ENCODE measurements at places on chromosomes 2 and 18.
A peak's percentile ranks its signal among the peaks of the same experiment; 100 is the strongest.

DNA sequence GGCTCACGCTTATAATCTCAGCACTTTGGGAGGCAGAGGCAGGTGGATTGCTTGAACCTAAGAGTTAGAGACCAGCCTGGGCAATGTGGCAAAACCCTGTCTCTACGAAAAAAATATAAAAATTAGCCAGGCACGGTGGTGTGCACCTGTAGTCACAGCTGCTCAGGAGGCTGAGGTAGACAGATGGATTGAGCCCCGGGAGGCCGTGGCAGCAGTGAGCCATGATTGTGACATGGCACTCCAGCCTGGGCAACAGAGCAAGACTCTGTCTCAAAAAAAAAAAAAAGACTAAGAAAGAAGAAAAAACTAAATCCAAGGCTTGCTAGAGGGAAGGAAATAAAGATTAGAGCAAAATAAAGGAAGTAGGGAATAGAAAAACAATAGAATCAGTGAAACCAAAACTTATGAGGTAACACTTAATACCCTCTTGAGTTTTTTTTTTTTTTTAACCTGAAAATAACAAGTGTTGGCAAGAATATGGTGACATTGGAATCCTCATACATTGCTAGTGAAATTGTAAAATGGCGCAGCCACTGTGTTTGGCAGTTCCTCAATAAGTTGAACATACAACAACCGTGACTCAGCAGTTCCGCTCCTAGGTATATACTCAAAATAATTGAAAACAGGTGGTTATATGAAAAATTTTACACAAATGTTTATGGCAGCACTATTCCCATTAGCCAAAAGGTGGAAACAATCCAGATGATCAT, 85.2 kb downstream of the EML4 start:
- DNase-seq: no peak

GRCh38 chr2:149331023-149331400, 625 bp downstream of the LYPD6 start:
- no peak for DNase-seq

- DNase-seq: no peak
Observed at GRCh38 chr2:11657646-11658045, 12.3 kb downstream of the NTSR2 start.

DNA sequence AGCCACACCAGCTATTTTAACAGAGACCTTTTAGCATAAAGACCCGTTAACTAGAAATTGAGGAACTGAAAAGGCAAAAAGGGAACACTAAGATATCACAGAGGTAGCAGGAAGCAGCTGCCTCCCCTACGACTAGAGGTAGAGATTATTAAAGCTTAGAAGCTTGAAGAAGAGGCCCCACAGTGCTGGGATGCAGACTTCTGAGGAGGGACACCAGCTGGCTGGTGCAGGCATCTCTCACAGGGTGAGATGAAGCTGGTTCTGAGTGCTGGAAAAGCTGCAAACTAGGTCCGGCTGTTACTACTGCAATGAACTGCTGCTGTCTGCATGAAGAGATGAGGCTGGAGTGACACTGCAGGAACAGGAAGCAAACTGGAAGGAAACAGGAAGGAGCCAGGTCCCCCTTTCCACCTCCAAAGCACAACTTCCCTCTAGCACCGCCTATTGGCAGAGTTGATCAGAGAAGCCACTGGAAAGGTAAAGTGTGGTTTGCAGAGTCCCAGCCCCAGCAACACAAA, 61.2 kb upstream of the MRPS9 start:
- peak; percentile 17 for DNase-seq

- no peak for DNase-seq
Observed at GRCh38 chr18:52007105-52007504, 332.9 kb upstream of the DCC start.

- no peak for DNase-seq
Observed at GRCh38 chr2:53173091-53173490, 594.5 kb upstream of the CHAC2 start.

GRCh38 chr2:62293490-62294271, 97.8 kb downstream of the B3GNT2 start:
- DNase-seq: no peak

GRCh38 chr2:10382354-10383061, 65.6 kb downstream of the ODC1 start:
- no peak for DNase-seq

DNA sequence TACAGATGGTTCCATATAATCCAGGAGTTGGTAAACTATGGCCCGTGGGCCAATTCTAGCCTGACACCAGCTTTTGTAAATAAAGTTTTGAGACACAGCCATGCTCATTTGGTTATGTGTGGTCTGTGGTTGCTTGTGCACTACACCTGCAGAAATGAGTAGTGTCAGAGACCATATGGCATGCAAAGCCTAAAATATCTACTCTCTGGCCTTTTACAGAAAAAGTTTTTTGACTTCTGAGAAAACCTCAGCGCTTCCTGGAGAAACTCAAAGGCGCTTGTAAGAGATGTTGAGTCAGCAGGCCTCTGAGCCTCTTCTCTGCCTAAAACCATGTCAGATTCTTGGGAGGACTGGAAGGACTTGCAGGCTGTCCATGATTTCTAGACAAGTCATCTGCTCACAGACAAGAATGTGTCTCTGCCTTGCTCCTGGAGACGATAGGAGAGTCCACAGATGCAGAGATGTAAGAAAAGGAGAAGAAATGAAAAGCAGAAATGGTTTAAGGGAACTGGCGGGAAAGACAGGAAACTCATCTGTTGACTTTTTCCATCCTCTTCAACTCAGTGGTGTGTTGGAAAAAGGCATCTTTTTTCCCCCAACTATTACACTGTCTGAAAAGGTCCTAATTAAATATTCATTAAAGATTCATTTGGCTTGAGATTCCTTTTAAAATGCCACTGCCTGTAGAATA, 5.2 kb downstream of the TTC39C start:
- DNase-seq: peak; percentile 62

DNA sequence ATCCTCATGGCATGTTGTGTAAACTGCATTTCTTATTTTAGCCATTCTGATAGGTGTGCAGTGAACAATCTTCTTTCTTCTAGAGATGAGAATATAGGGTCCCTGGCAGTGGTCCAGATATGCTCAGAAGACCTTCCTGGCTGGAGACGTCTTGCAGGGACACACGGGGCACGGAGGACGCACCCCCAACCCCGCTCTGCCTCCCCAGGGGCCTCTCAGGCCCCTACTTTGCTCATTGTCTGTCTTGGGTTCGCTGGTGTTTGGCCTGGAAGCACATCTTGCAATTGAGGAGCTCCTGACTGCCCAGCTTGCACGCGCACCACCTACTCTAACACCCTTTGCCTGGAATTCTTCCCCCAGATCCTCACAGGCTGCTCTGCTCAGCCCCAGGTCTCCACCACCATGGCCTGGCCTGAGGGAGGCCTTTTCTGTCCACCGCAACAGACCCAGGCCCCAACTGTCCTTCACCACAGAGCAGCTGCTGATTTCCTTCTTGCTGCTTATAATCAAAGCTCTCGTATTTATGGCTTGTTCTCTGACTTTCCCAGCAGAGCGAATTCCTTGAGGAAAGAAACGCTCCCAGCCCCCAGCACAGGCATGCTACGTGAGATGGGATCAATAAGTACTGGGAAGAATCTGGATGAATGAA, 295.9 kb upstream of the HDAC4 start:
- no peak for DNase-seq

DNA sequence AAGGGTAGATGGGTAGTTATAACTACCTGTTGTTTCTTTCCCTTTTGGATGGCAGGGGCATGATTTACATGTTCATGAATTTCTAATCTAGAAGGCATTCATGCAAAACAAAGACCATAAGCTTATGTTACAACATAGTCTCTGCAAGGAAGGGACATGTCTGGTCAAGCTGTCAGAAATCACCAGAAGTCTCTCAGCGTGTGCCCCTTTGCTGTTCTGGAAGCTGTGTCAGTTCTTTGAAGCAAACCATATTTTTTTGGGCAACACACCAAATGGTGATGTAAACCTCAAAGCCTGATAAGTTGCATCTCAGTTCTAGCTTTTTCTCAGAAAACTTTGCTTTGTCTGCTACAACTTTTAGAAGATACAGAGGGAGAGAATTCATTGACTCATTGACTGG, 173.5 kb upstream of the CTAGE1 start:
- DNase-seq: no peak

GRCh38 chr2:71528131-71528591, 74.8 kb downstream of the DYSF start:
- DNase-seq: no peak

- DNase-seq: no peak
Observed at GRCh38 chr2:27184115-27184514, 27.7 kb upstream of the ATRAID start.

GRCh38 chr2:3248754-3249475, 128.7 kb downstream of the EIPR1 start:
- DNase-seq: no peak

GRCh38 chr2:187644486-187644885, 90.3 kb upstream of the TFPI start:
- no peak for DNase-seq

GRCh38 chr2:158998551-158999248, 30.3 kb downstream of the TANC1 start:
- no peak for DNase-seq

GRCh38 chr2:119692310-119692709, 13.3 kb downstream of the TMEM177 start:
- no peak for DNase-seq

DNA sequence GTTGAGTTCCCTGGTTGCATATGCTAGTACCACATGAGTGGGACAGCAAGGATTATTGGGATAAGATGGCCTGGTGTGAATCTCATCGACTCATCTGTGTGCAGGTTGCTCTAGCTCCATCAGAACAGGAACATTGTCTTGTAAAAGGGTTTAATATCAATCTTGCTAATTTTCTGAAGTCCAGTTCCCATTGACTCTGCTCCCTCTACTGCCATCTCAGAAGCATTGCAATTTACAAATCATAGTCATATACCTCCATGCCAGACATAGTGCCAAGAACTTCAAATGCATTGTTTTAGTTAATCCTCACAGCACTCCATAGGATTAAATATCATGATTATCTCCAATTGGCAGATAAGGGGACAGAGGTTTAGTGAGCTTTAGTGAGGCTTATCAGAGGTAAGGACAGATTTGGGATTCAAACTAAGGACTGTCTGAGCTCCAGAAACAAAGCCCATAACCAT, 4.8 kb upstream of the STAT4 start:
- DNase-seq: no peak

GRCh38 chr2:109497911-109498870, 115.6 kb downstream of the SEPTIN10 start:
- no peak for DNase-seq

DNA sequence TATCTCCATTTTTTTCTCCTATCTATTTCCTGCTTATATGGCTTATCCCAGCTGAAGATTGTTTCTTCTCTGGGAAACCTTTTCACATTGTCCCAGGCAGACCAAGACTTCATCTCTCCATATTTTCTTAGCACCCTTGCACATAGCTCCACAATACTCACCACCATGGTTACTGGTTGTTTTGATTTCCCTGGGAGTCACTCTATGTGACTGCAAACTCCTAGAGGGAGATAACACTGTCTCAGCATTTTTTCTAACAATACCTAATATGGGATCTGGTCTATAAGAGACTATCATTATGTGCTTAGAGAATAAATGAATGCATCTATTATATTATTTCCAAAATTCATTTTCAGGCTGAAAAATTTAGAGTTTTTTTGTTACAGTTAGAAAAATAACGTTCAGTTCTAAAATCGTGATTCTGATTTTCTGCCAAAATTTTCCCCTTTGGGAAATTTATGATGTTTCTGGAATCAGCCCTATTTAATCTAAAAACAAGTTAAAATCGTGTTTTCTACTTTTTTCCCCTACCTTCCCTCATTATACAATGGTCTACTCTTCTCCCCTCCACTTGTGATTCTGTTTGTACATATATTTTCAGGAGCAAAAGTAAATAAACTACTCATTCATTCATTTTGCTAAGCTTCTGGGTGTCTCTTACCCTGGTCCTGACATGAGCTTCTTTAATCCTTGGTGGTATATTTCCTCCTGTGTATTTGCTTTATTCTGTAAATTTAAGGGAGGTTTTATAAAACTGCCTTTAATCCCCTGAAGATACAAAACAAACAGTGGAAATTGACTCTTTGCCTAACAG, 95.4 kb downstream of the HNMT start:
- no peak for DNase-seq

DNA sequence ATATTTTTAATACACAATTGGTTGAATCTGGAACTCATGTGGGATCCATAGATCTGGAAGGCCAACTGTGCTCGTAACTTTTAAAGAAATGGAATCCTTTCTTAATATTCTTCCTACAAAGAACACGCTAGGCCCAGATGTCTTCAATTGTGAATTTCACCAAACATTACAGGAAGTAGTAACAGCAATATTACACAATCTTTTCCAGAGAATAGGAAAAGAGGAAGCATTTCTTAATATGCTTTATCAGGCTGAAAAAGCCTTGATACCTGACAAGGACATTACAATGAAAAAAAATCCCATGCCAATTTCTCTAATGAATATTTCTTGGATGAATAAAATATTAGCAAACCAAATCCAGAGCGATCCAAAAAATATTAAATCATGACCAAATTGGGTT, 80.3 kb upstream of the HAAO start:
- no peak for DNase-seq

DNA sequence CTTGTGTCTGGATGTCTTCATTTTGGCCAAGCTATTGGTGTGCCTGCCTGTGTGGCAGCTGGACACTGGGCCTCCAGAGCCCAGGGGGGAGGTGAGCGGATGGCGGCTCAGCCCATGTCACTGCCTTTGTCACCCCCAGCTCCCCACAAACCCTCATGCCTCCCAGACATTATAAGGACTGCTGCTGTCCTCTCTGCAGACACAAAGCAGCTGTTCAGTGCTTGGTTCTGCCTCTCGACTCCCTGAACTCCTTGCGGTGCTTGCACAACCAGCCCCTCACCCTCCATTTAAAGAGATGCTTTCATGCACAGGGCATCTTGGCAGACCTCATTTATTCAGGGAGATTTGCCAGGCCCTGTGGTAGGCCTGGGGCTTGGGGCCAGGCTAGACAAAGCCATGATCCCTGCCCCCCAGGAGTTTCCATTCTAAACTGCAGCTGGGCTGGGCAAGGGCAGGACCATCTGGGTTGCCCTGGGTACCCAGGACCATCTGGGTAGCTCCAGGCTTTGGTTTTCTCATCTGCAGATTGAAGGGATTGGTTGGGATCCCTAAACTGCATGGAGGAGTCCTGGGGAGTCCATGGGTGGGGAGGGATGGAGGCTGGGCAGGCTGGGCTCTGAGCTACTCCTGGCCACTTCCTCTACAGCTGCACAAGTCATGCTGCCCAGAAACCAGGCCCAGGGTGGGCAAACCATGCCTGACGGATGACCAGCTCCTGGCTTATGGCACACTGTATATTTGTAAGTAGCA, 168.5 kb downstream of the CELF4 start:
- DNase-seq: no peak

GRCh38 chr2:214450118-214450894, 39.5 kb downstream of the VWC2L start:
- no peak for DNase-seq
